ELF-1 (cell line): ENCODE measurements at places on chromosomes 5 and 9.

GRCh38 chr5:848671-849111 is 2.1 kb downstream of the ZDHHC11 start:
- no peak for DNase-seq

DNA sequence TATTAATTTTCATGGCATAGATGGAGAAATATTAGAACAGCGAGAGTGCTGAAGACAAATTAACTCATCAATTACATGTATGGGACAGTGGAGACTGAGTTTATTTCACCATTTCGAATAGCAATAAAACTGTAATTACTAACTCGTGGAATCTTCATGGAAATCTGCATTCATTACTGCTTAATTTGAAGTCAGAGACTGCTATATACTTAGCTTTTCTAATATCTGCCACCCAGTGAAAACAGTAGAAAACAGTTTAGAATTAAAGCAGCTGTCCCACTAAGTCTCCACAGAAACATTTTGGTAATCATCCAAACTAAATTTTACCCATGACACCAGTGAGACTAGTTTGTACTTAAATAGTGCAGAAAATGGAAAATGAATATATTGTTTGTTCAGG is 56.8 kb downstream of the IZUMO3 start:
- DNase-seq = no peak

- peak; percentile 55 for DNase-seq
These were observed 4.7 kb upstream of the ISCA1 start for GRCh38 chr9:86287013-86287412.

- DNase-seq = no peak
These were observed 414.4 kb downstream of the BRINP1 start for GRCh38 chr9:118954857-118955256.

DNA sequence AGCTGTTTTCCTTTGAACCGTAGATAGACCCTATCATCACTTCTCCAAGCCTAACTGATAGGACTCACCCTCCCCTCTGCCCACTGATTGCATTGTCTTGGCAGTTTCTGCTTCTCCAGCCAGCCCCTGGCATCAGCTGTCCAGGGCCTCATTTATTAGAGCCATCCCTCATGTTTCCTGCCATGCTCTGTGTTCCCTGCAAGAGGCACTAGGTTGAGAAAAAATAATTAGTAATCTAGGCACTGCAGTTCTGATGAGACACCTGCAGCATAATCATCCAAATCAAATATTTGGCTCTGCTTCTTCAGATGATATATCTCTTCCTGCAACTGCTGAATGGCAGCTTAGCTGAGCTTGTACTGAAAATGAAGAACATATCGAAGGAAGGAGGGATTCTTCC is 303.0 kb upstream of the TLE4 start:
- DNase-seq = no peak

- peak; percentile 39 for DNase-seq
These were observed 137.9 kb upstream of the TRIM32 start for GRCh38 chr9:116549061-116549664.

DNA sequence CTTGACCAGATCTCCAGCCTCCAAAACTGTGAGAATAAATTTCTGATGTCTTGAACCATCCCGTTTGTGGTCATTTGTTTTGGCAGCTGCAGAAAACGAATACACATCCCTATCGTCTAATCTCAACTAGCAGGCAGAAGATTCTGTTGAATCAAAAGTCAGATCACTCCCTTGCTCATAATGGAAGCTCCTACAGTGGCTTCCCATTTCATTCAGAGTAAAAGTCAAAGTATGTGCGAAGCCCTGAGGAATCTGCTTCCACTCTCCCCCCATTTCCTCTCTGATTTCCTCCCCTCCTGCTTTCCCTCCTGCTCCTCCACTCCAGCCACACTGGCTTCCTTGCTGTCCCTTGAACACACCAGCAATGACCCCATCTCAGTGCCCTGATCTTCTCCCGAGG is 34.8 kb upstream of the SPOCK1 start:
- no peak for DNase-seq

GRCh38 chr5:56343988-56344387 is 110.9 kb upstream of the ANKRD55 start:
- DNase-seq = no peak

GRCh38 chr5:65923339-65923738 is 3.0 kb upstream of the ERBIN start:
- DNase-seq = no peak

GRCh38 chr5:119356612-119357188 is 881 bp downstream of the TNFAIP8 start:
- DNase-seq = no peak

DNA sequence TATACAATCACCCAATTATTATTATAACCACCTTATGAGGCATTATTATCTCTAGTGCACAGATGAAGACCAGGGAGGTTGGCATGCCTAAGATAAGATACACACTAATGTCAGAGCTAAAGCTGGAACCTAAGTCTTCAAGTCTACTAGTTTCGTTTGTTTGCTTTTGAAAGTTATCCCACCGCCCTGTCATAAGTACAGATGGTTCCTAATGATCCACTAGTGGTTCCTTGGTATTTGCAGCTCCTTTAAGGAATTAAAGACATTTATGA is 14.1 kb downstream of the NDUFA8 start:
- DNase-seq = no peak

DNA sequence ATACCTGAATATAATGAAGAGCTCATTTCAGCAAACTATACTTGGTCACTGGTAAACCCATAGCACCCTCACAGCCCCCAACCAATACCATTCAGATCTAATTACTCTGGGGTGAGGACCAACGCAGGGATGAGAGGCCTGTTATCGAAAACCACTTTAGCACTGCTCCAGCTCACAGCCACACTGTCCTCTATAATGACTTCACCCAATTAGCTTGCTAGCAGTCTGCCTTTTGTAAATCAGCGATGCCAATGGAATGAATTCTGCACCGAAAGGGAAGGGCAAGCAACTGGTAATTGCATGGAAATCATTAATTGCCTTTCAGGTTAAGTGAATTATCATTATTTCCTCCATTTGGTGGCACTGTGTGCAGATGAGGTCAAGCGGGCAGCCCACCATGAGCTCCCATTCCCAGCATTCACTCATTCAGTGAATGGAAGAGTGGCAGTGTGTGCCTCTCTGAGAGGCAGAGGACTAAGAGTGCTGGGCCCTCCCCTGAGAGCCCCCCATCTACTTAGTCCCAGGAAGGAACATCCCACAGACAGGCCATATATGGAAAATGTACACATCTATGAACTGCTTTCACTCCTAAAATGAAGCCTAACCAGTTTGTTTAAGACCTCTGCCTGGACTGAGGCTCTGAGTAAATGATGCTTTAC is 262.1 kb downstream of the SPOCK1 start:
- no peak for DNase-seq

DNA sequence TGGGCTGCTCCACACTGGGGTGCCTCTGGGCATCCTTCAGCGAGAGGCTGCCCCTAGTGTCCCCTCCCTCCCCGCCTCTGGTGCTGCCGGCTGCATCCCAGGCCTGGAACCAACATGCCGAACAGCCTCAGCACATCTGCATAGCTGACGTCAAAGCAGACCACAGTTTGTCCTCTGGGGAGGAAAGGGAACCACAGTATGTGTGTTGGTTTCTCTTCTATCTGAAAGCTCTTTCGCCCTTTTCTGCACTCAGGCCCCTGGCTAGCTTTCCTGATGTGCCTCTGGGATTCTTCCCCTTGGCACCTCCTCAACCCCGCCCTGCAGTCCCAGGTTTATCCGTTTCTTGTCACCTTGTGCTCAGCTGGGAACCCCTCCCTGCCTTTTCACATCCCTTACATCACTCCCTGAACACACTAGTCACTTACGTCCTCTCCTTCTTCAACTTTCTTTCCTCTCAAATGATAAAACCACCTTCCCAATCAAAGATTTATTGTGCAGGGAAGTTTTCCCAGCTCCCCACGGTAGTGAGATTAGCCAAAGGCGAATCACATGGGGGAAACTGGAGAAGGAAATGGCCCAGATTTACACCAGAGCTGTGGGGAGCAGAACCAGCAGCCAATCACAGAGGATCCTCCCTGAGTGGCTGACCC is 35.5 kb upstream of the B4GALT1 start:
- no peak for DNase-seq

GRCh38 chr5:14006823-14007520 is 62.5 kb upstream of the DNAH5 start:
- no peak for DNase-seq
